Naive thymus-derived CD4-positive, alpha-beta T cell (primary cell): ENCODE measurements at places on chromosomes 16 and 17. TPM values are rescaled to one million over a fixed set of nuclear protein-coding genes. Genes with fewer than 3 reads are reported as not detected.
A peak's percentile ranks its signal among the peaks of the same experiment; 100 is the strongest.

DNA sequence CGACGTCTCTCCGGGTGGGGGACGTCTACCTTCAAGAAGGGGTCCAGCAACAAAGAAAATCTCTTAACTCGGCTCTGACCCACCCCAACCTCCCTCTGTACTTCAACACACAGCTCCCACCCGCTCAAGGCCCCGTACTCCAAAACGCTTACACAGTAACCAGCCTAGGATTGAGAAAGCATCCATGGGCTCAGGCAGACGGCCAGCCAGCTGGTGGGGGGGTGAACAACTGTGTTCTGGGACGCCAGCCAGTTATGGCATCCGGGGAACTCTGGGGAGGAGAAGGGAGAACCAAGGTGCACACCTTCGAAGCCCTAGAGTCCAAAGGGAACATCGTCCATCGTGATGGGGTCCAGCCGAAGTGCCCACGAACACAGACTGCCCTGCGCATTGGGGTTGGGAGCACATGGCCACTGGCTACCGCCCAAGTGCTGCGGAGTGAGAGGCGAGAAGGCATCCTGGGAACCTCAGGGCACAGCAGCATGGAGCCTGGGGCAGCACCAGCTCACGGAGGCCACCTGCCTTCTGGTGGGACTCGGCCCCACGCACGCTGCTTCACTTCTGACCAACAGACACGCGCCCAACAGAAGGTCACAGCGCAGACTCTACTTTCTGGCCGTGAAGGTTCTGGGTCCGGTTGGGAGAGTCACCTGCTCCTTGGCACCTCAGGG, 14.3 kb downstream of the SLC16A3 start:
- peaks cover 32% of the 10 kb centered on the region for H3K36me3 ChIP-seq
- no peaks in the 10 kb centered on the region for H3K27me3 ChIP-seq
- no peak overlapping the region for H3K4me3 ChIP-seq
- no peak overlapping the region for H3K27ac ChIP-seq
- H3K4me1 ChIP-seq: peaks cover 8% of the 10 kb centered on the region

DNA sequence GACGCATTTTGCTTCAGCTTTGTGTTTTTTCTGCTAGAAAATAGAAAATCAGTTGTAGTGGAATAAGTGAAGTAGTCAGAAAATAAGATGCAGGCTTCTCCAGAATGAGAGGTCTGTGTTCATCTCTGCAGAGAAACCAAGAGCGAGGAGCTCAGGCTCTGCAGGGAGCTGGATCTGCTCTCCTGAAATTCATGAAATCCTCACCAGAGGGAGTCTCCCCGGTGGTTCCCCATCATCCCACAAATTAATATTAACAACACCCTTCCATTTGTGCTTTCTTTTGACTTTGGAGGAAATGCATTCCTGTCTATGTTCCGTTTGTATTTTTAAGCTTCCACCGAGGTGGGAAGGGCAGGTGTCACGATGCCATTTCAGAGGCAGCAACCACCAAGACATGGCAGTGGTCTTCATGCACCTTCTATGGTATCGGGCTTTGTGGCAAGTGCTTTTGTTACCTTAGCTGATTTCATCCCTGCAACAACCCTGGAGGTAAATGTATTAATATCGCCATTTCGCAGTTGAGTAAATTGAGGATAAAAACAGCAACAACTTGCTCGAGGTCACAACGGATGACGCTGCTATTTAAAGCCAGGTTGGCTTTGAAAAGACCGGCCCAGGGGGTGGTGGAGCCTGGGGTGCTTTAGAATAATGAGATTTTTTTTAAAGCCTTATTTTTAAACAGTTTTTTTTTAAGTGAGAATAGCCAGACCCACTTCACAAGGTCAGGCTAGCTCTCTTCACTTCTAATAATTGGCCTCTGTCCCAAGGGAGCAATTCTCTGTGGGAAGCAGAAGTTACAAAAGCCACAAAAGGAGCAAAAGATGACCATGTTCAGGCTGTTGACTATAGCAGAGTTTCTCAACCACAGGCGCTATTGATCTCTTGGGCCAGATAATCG, 367.6 kb upstream of the ERCC4 start:
- H3K27me3 ChIP-seq: no peaks in the 10 kb centered on the region
- no peak for DNase-seq
- no peak overlapping the region for H3K27ac ChIP-seq
- H3K4me1 ChIP-seq: no peaks in the 10 kb centered on the region
- H3K36me3 ChIP-seq: no peaks in the 10 kb centered on the region

- H3K4me3 ChIP-seq: peak overlapping the region; percentile 72
- DNase-seq: peak; percentile 84
- H3K27me3 ChIP-seq: no peaks in the 10 kb centered on the region
- H3K27ac ChIP-seq: peak overlapping the region; percentile 80
- H3K4me1 ChIP-seq: peaks cover 21% of the 10 kb centered on the region
- no peaks in the 10 kb centered on the region for H3K36me3 ChIP-seq
Measured at GRCh38 chr17:36722121-36722902, 120.9 kb downstream of the MRM1 start.

- H3K27me3 ChIP-seq: no peaks in the 10 kb centered on the region
- peaks cover 52% of the 10 kb centered on the region for H3K36me3 ChIP-seq
- no peak overlapping the region for H3K27ac ChIP-seq
- no peak for DNase-seq
- H3K4me3 ChIP-seq: no peak overlapping the region
Measured at GRCh38 chr16:11692651-11693050, 24.4 kb downstream of the SNN start.

GRCh38 chr16:56630134-56630533, 2.3 kb upstream of the MT1M start:
- H3K36me3 ChIP-seq: no peaks in the 10 kb centered on the region
- H3K4me1 ChIP-seq: peaks cover 16% of the 10 kb centered on the region
- DNase-seq: no peak
- no peak overlapping the region for H3K27ac ChIP-seq
- H3K27me3 ChIP-seq: peaks cover 24% of the 10 kb centered on the region
- H3K4me3 ChIP-seq: no peak overlapping the region

DNA sequence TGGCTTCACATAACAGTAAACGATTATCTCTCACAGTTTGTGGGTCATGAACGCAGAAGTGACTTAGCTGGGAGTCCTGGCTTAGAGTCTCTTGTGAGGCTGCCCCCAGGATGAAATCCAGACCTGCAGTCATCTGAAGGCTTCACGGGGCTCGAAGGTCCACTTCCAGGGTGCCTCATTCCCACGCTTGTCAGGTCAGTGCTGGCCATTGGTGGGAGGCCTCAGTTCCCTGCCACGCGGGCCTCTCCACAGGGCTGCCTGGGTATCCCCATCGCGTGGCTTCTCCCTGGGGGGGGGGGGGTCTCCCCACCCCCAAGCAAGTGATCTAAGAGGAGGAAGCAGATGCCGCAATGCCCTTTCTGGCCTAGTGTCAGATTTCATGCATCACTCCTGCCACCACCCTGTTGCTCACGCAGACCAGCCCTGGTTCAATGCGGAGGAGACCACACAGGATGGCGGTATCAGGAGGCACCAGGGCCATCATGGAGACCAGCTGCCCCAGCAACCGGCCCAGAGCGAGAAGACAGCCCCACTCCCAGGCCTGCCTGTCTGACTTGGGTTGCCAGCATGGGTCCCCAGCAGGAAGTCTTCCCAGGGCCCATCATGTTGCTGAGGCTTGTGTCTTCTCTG, 77.3 kb upstream of the CDH5 start:
- no peak overlapping the region for H3K4me3 ChIP-seq
- H3K27me3 ChIP-seq: no peaks in the 10 kb centered on the region
- no peaks in the 10 kb centered on the region for H3K36me3 ChIP-seq
- no peaks in the 10 kb centered on the region for H3K4me1 ChIP-seq

The EVI2B gene
- 80.4 TPM for polyA plus RNA-seq

The NOG gene
- polyA plus RNA-seq: 65.1 TPM

The ACSM2A gene
- polyA plus RNA-seq: not detected
